ENCODE measurements at places on chromosomes 7 and 10.
A peak's percentile ranks its signal among the peaks of the same experiment; 100 is the strongest.

- DNase-seq: no peak
Observed at GRCh38 chr10:52284416-52285013, 29.6 kb upstream of the DKK1 start.

GRCh38 chr10:75202321-75203045 lies 8.1 kb upstream of the VDAC2 start:
- DNase-seq: no peak

DNA sequence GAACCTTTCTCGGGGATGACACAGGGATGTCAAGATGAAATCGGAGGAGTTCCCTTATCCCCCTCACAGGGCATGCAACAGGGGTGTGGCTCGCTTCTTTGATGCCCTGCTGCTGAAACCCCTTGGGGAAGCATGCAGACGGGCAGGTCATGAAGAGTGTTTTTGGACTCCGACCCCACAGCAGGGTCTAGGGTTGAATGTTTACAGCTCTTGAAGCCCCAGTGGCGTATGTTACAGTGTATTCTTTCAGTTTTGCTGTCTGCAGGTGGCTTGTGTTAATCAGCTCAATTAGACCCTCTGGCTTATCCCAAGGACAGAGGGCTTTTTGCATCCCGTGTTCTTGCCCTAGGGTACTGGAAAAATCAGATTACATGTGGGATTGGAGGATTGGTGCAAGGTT lies 446.5 kb downstream of the LRMDA start:
- DNase-seq: no peak

DNA sequence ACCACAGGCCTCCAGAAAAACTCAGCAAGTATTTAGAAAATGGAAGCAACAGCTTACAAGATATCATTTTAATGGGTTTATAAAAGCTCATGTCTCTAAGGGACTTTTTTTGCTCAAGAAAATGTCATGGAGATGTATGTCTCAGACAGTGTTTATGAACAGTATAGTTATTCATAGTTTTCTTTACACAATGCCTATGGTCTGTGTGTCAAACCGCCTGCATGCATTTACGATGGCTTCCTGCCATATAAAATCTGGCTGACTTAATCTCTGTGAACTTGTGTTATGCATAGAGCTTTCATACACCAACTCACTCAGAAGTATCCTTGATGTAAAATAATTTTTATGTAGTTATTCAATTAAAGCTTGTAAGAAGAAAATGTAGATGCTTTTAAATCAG lies 1314.2 kb upstream of the LRRTM3 start:
- no peak for DNase-seq

DNA sequence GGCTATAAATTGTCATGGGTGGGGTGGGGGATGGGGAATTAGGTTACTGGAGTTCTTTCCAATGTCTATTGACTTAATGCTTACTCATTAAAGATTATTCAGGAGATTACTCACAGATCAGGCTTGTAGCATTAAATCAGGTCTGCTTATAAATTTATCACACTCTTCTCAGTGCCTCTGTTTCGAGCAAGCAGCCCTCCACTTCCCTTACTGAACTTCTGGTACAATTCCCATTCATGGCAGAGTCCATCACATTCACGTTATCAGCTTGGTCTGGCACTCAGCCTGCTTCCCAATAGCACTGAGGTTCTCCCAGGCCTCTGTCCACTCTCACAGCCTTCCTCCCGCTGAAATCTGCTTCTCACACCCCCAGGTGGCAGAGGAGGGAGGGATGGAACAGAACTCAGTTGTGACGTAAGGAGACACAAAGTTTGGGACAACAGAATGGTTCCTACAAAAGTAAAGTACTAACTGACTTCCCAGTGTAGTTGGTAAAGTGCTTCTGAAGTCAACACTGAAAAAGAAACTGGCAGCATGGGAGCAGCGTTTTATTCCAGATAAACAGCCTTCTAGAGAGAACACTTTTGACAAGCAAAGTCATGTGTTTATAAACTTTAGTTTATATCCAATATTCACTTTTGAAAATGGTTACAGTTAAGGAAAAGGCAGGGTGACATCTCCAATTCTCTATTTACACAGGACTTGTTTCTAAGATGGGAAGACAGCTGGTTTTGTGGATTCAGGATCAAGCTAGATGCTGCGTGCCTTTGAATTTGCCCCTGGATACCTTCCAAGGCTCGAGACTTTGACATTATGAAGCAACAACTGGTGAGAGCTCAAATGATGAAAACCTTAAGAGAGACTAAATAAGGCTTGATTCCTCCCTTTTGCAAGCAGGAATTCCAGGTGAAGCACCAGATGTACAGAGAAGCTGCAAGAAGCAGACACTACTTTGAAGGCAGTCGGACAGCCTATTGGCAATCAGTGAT lies 81.4 kb downstream of the ATXN7L1 start:
- no peak for DNase-seq

DNA sequence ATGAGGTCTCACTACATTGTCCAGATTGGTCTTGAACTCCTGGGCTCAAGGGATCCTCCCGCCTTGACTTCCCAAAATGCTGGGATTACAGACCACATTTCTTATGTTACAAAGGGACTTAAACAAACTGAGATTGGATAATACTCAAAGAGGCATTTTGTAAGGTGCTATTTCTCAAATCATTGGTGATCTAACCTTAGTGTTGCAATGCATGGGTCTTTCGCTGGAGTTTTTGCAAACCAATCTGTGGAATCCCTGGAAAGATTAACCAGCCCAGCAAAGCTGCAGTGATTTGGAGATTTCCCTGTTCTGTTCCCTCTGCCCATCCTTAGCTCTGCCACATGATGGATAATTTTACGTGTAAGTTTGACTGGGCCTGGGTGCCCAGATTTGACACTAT lies 20.4 kb upstream of the ECHDC3 start:
- DNase-seq: no peak

DNA sequence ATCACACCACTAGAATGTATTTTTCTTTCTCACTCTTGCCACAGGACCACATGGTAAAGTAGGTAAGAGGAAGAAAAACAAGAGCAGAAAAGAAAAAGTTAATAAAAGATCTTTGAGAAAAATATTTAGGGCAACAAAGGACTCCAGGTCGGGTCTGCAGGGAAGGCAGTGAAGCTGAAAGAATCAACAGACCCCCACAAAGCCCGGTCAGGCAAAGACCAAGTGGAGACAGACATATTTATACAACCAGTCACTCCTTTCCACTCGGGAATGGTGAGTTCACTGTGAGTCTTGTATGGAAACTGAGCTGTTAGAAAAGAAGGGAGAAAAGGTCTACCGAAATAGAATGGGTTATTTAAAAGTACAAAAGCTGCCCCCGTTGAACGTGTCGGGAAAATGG lies 28.0 kb downstream of the RSU1 start:
- DNase-seq: no peak

DNA sequence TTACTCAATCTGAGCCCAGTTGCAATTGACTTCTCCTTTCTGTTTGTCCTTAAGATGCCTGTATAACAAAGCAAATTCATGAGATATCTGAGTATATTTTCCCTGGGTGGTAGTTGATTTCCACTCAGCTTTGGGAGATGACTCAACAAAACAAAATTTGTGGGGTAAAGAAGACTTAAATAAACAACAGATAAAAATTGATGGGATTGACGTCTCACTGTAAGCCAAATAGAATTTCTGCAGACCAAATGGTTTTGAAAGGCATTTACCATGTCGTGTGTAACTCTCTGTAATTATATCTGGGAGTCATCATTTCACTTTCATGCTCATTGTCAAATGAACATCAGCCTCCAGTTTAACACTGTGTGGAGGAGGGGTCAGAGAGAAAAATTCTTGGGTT lies 255.4 kb upstream of the MYO3A start:
- no peak for DNase-seq

DNA sequence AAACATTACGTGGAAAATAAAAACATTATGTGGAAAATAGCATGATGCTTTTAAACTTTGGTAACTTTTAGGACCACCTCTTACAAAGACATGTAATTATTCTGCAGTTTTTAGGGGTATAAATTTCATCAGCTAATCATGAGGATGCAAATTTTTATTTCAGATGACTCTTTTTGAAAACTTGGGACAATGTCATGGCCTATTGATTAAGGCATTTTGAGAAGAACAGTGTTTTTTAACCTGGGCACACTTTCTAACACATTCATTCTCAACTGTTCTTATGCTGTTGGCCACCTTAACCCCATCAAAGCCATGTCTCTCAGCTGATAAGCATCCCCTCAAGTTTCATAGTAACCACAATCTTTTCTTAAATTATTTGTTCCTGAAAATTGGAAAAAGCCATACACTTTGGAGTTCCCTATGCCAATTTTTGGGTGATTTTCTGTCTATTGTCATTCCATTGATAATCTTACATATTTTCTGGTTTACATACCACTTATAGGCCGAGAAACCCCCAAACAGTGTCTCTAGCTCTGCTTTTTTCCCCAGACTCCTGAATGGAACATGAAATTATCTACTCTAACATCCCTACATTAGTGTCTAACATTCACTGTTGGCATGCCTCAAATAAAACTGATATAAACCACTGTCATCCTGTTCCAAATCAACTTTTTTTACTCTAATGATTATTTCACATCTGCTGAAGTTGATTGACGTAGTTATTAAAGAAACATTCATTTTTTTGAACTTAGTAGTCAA lies 14.6 kb downstream of the AKR1C3 start:
- DNase-seq: no peak

DNA sequence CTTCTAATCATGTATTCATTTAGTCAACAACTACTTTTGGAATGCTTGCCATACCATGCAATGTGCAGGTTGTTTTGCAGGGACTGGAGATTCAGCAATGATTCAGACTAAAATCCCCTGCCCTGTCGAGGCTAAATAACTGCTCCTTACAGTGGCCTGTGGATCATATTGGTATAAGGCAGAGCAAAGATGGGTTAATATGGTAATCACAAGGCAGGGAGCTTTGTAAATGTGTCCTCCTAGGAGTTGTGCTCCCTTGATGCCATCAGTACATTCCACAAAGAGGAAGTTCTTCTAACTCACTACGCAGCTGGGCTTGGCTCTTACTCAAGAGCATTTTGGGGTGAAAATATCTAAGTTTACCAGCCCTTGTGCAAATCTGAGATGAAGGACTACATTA lies 614 bp upstream of the IFIT2 start:
- DNase-seq: no peak

DNA sequence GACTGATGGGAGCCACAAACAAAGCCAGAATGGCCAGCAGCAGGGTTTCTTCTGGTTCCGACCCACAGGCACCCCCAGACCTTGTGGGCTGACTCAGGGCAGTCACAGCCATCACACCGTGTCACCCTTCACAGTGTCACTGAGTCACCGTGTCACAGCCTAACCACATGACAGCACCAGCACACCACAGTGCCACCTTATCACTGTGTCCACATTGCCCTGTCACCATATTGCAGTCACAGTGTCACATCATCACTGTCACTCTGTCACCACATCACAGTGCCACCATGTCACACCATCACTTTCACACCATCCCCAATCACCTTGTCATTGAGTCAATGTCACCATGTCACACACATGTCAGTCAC lies 77.0 kb downstream of the OAT start:
- peak; percentile 6 for DNase-seq

DNA sequence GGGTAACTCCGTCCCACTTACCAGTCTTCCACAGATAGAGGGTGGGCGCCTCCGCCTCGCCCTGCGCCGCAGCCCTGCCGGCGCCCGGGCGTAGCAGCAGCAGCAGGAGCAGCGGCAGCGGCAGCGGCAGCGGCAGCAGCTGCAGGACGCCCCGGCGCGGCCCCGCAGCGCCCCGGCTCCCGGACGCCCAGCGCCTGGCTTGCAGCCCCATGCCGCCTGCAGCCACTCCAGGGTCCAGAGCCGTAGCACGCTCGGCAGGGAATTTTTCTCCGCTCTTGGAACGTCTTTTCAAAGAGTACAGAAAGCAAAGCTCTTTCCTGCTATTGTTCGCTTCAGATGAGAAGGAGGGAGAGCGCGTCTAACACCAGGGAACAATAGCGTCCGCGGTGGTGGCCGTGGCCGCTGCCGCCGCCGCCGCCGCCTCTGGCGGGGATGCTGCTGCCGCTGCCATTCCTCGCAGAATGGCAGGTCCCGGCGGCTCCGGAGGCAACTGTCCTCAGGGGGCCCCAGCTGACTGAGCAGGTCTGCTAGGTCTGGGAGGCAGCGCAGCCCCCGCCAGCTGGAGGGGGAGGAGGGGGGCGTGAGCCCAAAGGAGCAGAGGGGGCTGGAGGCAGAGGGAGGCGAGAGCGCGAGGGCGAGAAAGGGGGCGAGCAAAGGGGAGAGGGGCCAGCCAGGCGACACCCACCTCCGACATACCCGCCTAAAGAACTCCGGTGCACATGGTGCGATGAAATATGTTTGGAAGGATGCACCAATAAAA lies at the start of gene THSD7A:
Gene THSD7A (minus strand): TSS at position 463 of the 760 bp plus-strand sequence. CDS start 252 bp downstream, at position 211.
- no peak for DNase-seq

GRCh38 chr7:70614237-70615045 lies 517.5 kb upstream of the GALNT17 start:
- no peak for DNase-seq

Measured in stimulated activated CD4-positive, alpha-beta T cell treated with anti-CD3 and anti-CD28 coated beads, Interleukin-12 subunit alpha, Interleukin-12 subunit beta, amount 100 ng/mL, for 48 hours (primary cell).